ENCODE measurements at places on chromosomes 2 and 18.

GRCh38 chr2:219282943-219283581 lies 3.9 kb downstream of the DNAJB2 start:
- no peak for DNase-seq

DNA sequence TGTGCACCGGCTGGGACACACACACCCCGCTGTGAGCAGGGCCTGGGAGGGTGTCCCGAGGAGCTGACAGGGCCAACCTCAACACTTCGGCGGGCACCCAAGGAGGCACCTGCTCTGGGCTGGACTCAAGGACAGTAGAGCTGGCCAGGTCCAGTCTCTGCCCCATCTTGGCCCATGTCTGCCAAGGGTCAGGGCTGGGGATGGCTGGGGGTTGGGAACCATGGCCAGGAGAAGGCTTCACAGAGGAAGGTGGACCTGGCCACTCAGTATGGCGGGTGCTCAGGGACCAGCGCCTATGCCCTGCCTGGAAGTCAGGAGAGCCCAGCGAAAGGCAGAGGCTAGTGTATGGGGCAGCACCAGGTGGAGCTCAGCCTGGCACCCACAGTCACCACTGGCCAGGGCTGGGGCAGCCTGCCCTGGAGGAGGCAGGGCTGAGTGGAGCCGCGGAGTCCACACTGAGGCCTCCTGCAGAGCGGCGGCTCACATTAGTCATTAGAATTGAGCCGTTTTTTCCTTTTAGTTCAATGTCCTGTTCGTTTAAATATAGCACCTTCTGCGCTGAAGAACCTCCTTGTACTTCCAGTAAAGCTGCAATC lies 4.2 kb downstream of the ERFE start:
- no peak for DNase-seq

- DNase-seq, result no peak
Observed at GRCh38 chr2:195468771-195469170, 188.3 kb upstream of the SLC39A10 start.

GRCh38 chr18:77052297-77052982 lies 80.1 kb downstream of the MBP start:
- DNase-seq, result no peak

DNA sequence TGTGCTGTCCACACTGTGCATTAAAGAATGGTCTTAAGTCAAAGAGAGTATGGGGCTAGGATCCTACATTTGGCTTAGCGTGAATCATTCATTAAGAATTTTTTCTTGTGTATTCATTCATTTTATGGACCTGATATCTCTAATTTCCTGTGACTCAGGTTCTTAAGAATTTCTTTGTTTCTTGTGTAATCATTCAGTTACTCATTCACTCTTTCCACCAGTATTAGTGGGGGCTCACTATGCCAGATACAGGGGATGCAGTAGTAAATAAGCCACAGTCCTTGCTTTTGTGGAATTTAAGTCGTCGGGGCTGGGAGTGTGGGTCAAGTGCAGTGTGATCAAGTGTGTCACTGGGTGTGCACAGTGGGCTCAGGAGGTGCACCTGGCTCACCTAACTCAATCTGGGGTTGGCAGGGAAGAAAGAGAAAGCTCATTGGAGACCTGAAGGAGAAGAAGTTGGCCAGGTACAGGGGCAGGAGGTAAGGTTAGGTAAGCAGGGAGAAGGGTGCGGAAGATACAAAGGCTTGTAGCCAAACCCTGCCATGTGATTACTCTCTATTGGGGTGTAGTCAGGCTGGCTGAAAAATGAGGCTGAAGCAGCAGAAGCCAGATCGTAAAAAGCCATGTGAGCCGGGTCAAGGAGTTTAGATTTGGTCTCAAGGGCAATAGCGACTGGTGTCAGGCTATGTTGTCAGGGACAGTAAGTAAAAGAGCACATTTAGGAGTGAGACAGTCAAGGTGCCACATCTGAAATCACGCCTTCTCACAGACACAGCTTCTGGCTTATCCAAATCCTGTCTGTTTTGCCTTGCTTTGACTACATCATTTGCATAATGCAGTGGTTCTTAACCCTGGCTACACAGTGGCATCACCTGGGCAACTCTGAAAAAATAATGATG lies 67.2 kb downstream of the KCTD1 start:
- DNase-seq, result no peak

- no peak for DNase-seq
Observed at GRCh38 chr2:111618226-111618977, 265.6 kb downstream of the ANAPC1 start.

- no peak for DNase-seq
Observed at GRCh38 chr2:74179063-74179865, 585 bp upstream of the MOB1A start.

- DNase-seq, result no peak
Observed at GRCh38 chr2:43082903-43083677, 143.3 kb downstream of the ZFP36L2 start.

DNA sequence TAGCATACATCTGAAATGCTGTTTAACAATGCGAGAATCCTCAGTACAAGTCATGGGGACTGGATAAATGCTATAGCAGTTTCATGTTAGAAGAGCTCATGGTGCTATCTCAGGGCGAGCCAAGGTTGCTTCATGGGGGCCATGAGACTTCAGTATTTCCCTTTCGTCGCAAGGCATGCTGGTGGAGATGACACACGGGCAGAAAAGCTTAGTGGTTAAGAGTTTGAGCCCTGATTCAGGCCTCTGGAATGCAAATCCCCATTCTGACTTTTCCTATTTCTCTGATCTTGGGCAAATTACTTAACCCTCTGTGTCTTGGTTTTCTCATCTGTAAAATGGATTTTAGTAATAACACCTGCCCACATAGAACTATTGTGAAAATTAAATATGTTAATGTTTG lies 57.4 kb upstream of the EPHA4 start:
- no peak for DNase-seq

DNA sequence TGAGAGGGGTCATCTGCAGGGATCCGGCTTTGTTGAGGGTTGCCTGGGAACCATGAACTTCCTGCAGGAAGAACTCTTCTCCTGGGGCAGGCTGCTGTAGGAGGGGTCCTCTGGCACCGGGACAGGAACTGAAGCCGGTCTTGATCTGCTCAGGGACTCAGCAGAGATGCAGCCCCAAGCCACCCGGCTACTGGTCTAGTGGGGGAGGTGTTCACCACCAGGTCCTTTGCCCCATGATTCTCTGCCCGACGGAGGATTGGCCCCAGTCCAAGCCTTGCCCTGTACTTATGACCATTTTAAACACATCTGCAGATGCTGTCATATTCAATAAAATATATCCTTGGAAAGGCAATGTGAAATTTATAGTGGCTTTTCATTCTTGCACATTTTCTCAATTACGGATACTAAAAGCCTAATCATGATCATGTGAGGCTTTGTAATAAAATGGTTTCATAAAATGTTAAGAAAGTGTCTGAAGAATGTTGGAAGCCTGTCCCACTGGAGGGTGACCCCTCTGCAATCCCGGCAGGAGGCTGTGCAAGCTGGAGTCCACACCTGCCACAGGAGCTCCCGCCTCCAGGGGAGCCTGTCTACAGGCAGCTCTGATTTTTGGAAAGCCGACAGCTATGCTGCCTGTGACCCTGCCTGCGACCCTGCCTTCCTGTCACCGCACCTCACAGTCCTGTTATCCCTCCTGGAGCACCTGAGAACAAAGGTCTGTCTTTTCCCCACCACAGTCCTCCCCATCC lies 98.8 kb upstream of the TAF1B start:
- no peak for DNase-seq

DNA sequence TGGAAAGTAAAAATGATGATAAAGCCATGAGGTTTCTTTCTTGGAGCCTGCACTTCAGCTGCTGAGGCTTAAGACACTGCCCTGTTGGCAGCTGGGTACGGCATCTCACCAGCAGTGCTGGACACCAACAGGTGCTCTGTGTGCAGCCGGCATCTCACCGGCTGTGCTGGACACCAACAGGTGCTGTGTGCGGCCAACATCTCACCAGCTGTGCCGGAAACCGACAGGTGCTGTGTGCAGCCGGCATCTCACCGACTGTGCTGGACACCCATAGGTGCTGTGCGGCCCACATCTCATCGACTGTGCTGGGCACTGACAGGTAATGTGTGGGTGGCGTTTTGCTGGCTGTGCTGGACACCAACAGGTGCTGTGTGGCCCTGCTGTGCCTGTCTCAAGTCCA lies 190.8 kb downstream of the TMEM18 start:
- DNase-seq, result no peak
